GM03348 (cell line): ENCODE measurements at places on chromosomes 5 and 9.

DNA sequence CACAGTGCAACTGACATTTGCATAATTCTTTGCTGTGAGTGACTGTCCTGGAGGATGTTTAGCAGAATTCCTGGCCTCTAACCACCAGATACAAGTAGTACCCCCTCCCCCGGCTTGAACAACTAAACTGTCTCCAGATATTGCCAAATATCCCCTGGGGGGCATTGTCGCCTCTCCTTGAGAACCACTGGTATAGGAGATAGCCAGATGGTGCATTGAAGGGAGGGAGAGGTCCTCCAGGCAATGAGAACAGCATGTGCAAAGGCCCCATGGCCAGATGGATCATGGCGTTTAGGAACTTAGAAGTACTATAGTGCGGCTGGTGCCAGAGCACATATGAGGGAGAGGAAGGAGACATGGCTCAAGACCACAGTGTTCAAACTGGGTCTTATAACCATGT, 18.9 kb upstream of the ORM1 start:
- DNase-seq: no peak

DNA sequence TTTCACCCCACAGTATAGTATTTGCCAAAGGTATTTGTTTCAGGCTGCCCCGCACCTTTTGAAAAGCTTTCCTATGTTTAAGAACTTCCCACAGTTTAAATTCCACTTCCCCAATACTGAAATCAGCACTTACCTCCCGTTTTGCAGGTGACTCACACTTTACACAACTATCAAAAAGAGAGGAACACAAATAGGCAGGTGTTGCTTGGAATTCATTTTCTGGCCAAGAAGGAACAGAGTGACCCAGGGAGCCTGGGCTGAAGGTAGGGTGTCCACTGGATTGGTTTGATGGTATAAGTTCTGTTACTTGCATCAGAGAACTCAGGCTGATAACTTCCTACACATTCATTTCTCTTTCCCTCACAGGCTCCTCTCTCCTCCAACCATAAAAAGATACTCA, 60.1 kb upstream of the SLC30A5 start:
- DNase-seq: no peak

GRCh38 chr9:137820161-137820855, 57.3 kb upstream of the CACNA1B start:
- DNase-seq: no peak

DNA sequence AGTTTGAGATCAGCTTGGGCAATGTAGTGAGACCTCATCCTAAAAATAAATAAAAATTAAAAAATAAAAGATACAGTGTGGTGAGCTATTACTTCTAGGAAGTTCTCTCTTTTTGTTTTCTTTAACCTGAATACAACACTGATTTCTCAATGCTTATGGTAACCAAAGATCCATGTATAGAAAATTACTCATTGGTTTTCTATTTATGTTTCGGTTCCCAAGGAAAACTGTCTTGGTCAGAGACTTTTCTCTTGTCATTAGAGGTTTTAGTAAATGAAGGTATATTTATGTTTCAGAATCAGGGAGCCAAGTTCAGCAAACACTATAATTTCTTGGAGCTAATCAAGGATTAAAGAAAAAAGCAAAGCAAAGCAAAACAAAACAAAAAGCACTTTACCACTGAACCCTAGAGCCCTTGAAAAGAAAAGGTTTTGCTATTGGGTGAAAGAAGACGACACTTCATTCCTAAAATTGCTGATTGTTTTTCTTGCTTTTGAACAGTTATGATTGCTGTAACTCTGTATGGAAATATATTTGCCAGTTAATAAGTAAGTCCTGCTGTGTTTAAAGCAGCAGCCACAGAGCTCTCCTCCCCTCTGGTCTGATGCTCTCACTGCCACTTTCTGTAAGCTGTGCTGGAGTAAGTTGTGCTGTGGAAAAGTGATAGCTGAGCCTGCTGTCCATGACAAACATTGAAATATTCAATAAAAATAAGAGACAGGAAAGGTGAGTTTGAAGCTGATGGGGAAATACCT, 298.2 kb downstream of the CD180 start:
- no peak for DNase-seq
